ENCODE measurements at places on chromosomes 1 and 21.

DNA sequence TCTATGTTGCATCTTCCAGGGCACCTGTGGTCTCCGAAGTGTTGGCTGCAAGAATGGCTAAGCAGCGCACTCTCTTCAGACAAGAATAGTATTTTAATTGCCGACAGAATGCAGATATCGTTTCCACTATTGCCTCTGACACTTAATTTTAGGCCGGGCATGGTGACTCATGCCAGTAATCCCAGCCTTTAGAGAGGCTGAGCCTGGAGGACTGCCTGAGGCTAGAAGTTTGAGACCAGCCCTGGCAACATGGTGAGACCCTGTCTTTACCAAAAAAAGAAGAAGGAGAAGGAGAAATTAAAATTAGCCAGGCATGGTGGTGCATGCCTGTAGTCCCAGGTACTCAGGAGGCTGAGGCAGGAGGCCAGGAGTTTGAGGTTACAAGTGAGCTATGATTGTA, 306.9 kb downstream of the KIF26B start:
- no peak for DNase-seq

DNA sequence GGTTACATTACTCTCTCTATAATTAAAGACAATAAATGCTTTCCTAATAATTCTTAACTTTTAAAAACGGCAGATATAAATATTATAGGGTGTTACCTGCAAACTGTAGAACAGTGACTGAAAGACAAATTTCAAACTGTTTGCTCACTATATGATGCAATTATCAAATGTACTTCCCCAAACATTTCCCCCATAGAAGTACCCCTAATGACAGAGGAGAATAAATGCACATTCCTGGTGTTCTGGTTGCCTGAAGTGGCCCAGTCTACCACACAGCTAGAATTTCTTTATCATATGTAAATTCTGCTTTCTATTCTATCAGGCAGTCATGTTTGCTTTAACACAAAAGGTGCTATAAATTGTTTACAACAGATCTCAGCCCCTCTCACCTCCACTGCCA, 70.4 kb downstream of the VAV3 start:
- DNase-seq = no peak

DNA sequence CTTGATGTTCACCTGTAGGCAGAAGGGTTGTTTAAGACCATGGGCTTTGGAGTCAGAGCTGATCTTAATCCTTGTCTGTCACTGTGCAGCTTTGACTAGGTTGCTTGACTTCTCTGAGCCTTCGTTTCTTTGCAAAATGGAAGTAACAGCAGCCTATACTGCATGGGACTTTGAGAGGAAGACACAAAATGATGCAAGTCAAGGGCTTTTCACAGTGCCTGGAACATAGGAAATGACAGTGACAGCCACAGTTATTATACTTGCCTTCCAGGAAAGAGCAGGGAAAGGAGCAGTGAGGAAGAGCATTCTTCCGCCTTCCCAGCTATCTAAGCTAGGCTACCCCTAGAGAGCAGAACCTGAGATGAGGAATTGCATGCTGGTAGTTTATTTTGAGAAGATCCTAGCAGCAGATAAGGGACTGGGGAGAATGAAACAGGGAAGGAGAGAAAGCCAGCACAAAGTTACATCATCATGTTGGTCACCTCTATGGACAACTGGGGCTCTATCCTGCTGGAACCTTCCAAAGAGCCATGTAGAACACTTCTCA, 3.1 kb downstream of the CSF3R start:
- DNase-seq = no peak

DNA sequence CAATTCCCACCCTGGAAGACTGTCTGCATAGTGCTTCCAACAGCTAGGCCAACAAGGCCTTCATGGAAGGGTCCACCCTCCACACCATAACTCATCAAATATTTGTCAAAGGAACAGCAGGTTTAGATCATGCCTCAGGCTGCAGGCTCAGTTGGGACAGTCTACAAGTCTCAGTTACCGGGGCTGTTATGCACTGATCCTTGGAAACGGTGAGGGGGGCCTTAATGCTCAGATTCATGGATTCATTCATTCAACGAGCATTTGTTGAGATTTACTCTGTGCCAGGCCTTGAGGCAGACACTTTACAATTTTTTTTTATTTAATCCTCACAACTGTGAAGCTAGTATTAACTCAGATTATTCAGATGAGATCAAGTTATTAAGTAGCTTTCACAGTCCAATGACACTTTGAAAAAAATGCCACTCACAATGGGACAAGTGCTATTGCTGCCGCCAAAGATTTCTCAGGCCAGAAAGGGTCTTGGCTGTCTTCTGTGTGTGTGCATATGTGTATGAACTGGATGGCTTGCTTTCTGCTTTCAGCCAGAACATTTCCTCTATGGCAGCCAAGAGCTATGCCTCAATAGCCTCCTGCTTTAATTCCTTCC, 8.9 kb upstream of the C1orf216 start:
- no peak for DNase-seq

DNA sequence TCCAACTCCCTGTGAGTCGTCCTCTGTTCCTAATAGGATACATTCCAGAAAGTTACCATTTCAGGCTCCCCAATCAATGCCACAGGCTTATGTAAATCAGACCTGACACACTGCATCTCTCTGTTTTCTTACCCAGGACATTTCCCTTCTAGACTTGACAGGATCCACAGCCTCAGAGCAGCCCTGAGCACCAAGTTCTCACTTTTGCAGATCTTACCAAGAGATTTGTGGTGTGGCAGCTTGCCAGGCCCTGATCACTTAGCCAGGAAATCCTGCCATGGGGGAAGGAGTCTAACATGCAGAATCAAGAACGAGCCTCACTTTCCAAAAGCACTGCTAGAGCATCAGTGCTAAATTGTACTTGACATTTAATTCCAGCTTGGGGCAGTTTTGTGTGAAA, 202.9 kb downstream of the TBX15 start:
- no peak for DNase-seq

GRCh38 chr21:31397939-31398338, 53.9 kb upstream of the TIAM1 start:
- DNase-seq = peak; percentile 11

DNA sequence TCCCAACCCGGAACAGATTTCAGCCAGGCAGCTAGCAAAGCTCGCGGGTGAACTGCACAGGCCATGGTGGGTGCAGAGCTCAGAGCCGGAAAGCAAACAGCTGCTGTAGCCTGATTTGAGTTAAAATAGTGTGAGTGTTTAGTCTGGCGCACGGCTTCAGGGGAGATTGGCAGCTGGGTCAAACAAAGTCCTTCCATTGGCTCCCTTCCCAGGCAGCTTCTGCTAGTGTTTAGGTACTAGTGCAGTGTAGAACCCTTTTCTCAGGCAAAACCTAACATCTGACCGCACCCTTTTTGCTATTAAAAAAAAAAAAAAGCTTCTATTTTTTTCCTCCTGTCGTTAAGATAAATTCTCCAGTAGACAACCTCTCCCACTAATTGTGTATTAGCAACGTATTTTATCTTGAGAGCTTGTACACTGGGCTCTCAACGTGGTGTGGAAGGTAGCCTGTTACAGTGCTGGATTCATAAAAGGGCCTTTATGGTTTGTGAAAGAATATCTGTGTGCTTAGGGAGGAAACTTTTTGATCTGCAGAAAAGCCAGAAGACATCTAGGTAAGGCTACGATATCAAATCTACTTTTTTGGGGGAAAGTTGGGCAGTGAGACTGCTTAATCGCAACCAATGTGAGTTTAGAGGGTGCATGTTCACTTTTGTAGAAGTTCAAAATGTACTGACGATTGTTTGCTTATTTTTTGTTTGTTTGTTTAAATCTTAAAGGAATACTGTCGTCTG, 689.6 kb downstream of the USP25 start:
- DNase-seq = no peak

GRCh38 chr1:239164451-239165180, 221.8 kb upstream of the CHRM3 start:
- no peak for DNase-seq

Measured in activated CD8-positive, alpha-beta memory T cell treated with anti-CD3 and anti-CD28 coated beads for 1 hour (primary cell).